Stimulated activated CD8-positive, alpha-beta memory T cell treated with anti-CD3 and anti-CD28 coated beads, Interleukin-15, amount 100 ng/mL, for 24 hours (primary cell): ENCODE measurements at places on chromosomes 2 and 18.

- no peak for DNase-seq
These were observed 58.3 kb upstream of the NFE2L2 start for GRCh38 chr2:177322801-177323261.

DNA sequence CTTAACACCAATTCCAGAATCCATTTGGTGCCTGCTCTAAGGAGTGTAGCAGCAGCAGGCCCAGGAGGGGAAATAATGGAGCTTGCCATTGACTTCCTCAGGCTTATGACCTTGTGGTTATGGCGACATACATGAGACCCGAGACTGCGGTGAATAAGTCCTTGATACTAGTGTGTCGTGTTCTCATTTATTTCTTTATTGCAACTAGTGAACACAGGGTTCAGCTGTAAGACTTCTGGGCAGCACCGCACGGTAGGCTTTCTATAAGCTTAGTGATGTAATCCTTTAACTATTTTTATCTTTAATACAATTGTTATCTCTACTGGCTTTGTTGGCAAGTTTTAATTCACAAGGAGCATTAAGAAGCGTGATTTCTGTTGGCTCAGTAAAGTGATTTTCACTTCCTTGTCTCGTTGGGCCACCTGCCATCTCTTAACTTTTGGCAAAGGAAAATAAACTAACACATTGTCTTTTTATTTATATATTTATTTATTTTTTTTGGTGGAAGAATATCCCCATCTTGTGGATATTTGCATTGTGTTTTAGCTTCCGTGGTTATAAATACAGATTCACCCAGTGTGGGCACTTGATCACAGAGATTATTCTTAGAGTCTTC, 139.8 kb downstream of the LTBP1 start:
- DNase-seq, result no peak

- DNase-seq, result no peak
These were observed 217.0 kb upstream of the CXCR4 start for GRCh38 chr2:136334967-136335366.

- no peak for DNase-seq
These were observed 57.3 kb downstream of the BAZ2B start for GRCh38 chr2:159559034-159559433.

DNA sequence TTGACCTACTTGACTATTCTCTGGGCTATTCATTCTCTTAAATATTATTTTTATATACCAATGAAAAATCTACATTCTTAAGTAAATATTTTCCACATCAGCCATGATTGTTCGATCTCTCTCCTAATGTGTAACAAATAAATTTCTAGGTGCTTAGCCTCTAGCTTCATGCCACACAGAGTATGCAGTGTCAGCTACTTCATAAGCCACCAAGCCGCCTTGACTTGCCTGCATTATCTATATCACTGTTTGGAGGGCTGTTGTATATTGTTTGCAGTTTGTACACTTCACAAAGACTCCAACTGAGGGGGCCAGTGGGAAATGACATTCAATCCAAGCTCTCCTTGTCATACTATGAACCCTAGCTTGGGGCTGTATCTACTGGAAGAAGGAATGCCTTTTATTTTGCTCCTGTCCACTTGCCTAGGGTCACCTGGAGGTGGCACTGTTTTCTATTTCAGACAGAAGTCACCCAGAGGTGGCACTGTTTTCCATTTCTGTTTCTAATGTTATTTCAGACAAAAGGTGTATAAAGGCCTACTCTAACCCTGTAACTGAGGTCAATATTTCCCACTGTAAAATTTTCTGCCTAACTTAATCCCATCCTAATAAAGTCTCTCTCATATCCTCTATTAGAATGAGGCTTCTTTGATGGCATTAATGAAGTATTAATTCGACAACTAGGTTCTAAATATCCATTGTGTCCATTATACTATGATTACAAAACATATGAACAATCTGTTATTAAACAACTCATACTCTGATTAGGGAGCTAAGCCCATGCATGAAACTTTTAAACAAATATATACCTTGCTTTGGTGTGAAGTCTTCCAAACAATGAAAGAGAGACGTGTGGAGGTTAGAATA, 36.4 kb downstream of the COL5A2 start:
- no peak for DNase-seq

GRCh38 chr2:70922235-70923234, 13.2 kb upstream of the ATP6V1B1 start:
- no peak for DNase-seq

DNA sequence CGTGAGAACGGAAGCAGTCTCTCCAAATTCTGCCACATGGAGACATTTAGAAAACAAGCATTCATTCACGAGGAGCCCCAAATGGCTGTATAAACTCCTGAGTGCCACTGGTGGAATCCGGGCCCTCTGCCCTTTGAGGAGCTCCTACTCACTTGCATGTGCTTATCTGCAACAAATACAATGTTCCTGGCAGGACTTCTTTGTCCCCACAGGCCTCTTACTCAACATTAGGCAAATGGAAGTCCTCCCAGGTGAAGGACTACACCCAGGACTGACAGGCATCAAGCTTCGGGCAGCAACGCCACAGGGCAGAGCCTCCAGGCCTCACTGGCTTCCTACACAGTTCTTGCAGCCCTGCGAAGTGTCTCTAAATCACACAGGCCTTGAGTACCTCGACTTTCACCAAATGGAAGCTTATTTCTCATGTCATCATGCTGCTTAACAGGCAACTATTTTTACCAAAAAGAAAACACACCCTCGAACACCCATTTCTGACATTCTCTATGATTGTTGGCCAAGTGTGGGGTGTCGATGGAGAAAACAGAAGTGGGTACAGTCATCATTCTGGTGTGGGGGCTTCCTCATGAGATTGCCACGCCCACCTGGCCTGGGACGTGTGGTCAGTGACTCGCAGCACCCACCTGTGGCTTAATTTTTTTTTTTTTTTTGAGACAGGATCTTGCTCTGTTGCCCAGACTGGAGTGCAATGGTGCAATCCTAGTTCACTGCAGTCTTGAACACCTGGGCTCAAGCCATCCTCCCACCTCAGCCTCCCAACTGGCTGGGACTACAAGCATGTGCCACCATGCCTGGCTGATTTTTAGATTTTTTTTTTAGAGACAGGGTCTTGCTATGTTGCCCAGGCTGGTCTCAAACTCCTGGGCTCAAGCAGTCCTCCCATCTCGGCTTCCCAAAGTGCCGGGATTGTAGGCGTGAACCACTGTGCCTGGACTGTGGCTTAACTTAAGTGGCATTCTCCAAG, 186.8 kb upstream of the GLI2 start:
- no peak for DNase-seq
